ENCODE measurements at places on chromosomes 16 and 17.

- peak; percentile 23 for DNase-seq
Observed at GRCh38 chr16:87584271-87584670, 18.0 kb upstream of the JPH3 start.

DNA sequence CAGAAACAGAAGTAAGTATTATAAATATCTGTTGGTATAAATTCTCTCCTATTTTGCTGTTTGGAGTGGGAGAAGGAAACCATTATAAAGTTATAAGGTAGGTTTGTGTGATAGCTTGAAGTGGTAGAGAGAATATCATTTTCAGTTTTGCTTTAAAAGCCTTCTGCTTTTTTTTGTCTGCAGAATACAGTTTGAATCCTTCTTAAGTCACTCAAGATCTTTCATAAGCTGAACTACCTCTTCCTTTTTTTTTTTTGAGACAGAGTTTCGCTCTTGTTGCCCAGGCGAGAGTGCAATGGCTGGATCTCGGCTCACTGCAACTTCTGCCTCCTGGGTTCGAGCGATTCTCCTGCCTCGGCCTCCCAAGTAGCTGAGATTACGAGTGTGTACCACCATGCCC, 9.0 kb downstream of the ATAD5 start:
- DNase-seq: no peak

- DNase-seq: no peak
Observed at GRCh38 chr17:73423806-73424205, 112.0 kb upstream of the CDC42EP4 start.

GRCh38 chr17:68497885-68498319, 14.3 kb upstream of the PRKAR1A start:
- no peak for DNase-seq

GRCh38 chr16:23678430-23679273, at the start of gene PLK1:
PLK1 (plus strand) TSS chr16:23678889; CDS start chr16:23678933, 44 bp downstream.
- peak; percentile 94 for DNase-seq

GRCh38 chr17:289409-289808, 63.2 kb downstream of the RPH3AL start:
- no peak for DNase-seq

GRCh38 chr16:85313526-85314301, 201.4 kb upstream of the CIBAR2 start:
- peak; percentile 28 for DNase-seq

- no peak for DNase-seq
Observed at GRCh38 chr17:2965621-2966595, 97.5 kb downstream of the OR1D5 start.

GRCh38 chr17:66975614-66976378, 11.3 kb downstream of the CACNG4 start:
- no peak for DNase-seq

DNA sequence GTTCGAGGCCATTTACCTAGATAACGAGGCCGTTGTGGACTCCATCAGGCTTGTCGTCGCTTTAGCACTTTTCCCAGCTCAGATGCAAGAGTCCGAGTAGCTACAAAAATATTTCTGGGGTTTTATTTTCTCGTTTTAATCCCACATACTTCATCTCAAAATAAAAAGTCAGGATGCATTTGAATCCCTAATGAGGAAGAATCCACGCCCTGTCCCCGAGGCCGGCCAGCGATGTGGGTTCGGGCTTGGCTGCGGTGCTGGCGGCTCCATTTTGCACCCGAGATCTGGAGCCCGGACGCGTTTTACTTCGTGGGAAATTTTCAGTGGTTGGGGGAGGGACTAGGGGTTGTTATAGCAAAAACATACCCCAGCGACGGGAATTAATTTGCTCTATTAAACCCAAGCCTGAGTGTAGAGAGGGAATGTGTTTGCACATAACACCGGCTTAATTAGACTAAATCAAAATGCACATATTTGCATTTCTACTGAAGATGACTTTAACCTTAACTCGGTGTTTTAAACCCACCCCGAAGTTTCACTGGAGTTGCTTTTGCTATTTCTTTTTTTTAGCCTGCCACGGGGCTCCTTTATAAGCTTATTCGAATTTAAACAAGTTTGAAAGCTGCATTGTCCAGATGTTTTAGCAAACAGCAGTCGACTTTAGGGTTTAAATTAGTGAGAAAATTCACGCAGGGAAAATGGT, 4.8 kb downstream of the IRX5 start:
- DNase-seq: no peak

DNA sequence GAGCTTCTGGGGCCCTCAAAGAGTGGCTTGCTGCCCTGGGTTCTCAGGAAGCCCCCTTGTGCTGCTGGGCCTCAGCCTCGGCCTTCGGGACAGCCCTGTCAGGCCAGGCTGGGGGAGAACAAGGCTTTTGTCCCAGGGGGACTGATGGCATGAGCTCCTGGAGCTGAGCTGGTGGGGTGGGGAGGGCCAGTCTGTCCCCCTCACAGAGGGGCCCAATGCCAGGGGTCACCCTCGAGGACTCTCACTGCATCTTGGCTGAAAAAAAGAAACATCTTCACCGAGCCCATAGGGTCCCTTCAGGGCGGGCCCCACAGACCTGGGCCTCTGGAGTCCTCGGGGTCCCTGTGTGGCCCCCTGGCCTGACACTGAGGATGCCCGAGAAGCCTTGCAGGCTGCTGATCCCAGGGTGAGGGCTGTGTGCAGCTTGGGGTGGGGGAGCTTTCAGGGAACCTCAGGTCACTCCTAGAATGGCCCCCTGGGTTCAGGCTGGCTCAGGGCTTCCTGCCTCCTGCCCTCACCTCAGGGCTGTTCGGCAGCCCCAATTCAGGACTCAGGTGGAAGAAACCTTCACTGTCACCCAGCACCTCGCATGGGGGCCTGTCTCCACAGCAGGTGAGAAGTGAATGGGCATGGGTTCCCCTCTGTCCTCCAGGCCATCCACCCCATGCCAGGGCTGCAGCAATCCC, 90.5 kb downstream of the TNFRSF13B start:
- DNase-seq: no peak

- no peak for DNase-seq
Observed at GRCh38 chr17:58789160-58789559, 33.5 kb downstream of the PPM1E start.

- no peak for DNase-seq
Observed at GRCh38 chr16:67964477-67965131, 3.8 kb downstream of the SLC12A4 start.

GRCh38 chr16:85207357-85207921, 95.2 kb upstream of the CIBAR2 start:
- no peak for DNase-seq

- DNase-seq: no peak
Observed at GRCh38 chr16:31332544-31332943, 22.4 kb upstream of the ITGAX start.

- DNase-seq: no peak
Observed at GRCh38 chr17:49708515-49709183, 885 bp upstream of the SLC35B1 start.

GRCh38 chr17:9658593-9659211, 13.4 kb downstream of the USP43 start:
- no peak for DNase-seq

DNA sequence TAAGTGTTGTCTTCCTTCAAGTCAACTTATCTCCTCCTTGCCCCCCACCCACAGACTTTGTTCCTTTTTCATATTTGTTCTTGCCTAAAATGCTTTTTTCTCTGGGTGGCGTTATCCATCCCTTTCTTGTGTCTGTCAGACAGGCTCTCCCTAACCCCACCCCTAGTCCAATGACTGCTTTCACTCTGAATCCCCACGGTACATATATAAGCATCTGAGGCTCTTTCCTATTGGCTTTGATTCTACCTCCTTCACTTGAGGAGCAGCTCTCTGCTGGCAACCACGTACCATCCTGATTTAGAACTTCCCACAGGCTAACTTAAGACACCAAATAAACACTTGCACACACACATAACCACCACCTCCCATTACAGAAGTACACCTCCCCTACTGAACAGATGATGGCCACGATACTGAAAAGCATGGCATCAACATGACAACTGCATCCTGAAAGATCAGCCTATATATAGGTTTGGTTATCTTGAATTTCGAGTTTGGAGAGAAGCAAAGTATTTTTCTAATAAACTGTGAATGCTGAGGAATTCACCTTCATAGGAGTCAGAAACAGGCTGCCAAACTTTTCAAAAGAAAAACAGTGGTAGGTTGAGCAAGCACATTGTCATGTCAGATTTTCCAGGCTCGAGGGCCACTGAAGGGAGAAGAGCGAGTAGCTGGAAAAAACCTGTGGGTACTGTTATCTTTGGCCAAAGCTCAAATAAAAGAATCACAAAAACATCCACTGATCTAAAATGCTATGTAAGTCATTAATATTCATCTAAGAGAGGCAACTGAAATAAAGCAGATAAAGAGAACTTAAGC, 24.3 kb downstream of the STAT3 start:
- peak; percentile 91 for DNase-seq

- peak; percentile 28 for DNase-seq
Observed at GRCh38 chr17:19398301-19399181, 11.6 kb upstream of the MFAP4 start.

- peak; percentile 20 for DNase-seq
Observed at GRCh38 chr16:66342294-66342900, 24.1 kb upstream of the CDH5 start.

DNA sequence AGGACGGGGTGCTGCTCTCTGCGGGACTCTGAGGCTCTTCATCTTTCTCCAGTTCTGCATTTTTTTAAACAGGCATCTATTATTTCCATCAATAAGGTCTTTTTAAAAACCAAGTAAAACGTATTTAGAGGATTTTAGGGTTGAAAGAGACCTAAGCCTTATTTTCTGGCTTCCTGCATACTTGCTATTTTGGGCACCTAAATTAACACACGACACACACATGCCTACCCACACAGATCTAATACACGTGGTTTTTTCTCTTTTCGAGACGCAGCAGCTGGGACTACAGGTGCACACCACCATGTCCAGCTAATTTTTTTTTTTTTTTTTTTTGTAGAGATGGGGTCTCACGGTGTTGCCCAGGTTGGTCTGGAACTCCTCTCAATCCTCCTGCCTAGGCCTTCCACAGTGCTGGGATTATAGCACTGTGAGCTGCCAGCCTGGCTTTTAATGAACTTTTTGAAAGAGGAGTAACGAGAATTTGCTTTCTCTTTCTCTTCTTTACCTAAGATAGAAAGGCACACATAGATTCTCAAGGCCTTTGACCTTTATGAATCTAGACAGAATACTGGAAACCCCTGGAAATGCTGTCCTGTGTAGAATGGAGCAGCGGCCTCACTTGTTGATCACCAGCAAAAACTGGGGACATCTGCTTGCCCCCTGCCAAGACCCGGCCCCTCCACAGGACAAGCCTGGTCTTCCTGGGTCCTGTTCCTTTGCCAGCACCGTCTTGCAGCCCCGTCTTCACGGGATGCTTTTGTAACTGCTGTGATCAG, 13.8 kb downstream of the DNAAF8 start:
- DNase-seq: no peak

- no peak for DNase-seq
Observed at GRCh38 chr16:3474136-3474779, 21.0 kb downstream of the C16orf90 start.

DNA sequence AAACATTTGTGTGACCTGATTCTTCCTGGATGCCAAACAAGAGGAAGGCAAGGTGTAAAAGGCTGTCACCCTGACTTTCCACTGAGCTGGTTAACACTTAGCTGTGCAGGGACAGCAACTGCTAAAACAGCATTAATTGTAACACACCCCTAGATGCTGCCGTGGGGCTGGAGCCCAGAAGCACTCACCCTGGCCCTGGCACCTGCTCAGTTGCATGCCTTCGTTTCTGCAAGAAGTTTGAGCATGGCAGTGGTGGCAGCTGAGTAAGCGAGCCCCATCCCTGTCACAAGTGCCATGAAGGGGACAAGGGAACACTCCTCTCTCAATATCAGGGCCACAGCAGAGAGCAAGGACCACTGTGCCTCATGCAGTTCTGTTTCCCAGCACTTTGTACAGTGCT, 330.2 kb downstream of the TMEM114 start:
- DNase-seq: no peak

DNA sequence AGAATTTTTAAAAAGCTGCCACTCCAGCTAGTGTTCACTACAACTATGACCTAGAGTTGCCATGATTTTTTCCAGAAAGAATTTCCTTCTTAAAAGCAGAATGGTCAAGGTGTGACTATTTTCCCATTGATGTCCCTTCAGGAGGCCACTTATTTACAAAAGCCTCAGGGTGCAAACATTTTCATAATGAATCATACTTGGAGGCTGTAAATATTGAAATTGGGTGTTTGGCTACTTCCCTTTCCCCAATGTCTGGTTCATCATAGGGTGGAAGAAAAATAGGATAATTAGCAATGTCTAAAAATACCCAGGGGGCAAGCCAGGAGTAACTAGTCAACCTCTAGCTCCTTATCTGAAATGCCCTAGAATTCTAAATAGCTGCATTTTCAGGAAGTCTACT, 18.8 kb downstream of the AXIN2 start:
- no peak for DNase-seq

DNA sequence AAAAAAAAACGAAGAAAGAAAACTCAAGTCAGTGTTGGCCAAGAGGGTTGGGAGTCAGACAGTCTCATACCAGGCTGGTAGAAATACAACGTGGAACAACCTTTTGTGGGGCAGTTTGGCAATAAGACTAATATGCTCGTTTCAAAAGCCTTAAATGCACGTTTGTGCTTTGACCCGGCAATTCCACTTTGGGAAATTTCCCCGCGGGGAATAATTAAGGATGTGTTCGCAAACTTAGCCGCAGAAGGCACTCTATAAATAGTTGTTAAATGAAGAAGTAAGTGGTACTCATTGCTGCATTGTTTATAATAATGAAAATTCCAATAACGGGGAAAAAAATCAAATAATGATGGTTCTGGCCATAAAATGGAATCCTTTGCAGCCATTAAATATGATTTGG, 664.8 kb upstream of the EEF2KMT start:
- no peak for DNase-seq

GRCh38 chr17:57931488-57932137, 23.6 kb downstream of the CUEDC1 start:
- DNase-seq: no peak

GRCh38 chr16:82350560-82350959, 180.5 kb upstream of the MPHOSPH6 start:
- no peak for DNase-seq

GRCh38 chr16:79329967-79330366, 270.6 kb downstream of the MAF start:
- DNase-seq: no peak

- no peak for DNase-seq
Observed at GRCh38 chr17:76643553-76644148, at the start of gene ST6GALNAC1. ST6GALNAC1 (minus strand) TSS chr17:76643757; CDS start chr17:76643638, 119 bp downstream.

- no peak for DNase-seq
Observed at GRCh38 chr17:7732981-7733539, 15.5 kb downstream of the DNAH2 start.

DNA sequence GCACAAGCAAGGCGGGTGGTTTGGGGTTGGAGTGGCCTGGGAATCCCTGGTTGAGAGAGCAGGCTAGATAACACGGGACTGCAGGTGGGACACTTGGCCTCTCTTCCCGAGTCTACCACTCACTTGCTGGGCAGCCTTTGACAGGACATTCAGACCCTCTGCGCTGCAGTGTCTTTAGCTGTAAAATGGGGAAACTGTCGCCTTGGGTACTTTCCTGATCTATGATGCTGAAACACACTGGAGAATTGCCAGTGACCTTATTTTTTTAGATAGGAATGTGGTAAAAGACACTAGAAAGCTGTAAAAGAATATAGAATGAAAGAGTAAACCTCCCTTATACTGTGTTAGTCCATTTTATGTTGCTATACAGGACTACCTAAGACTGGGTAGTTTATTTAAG, 30.5 kb downstream of the KSR1 start:
- no peak for DNase-seq

GRCh38 chr16:4376893-4377572, 5.4 kb downstream of the VASN start:
- DNase-seq: peak; percentile 64

All from adipocyte (in vitro differentiated cells).